ENCODE measurements at places on chromosomes 5 and 9.
A peak's percentile ranks its signal among the peaks of the same experiment; 100 is the strongest.

- no peak for DNase-seq
Observed at GRCh38 chr5:121151534-121151933, 687.4 kb downstream of the PRR16 start.

DNA sequence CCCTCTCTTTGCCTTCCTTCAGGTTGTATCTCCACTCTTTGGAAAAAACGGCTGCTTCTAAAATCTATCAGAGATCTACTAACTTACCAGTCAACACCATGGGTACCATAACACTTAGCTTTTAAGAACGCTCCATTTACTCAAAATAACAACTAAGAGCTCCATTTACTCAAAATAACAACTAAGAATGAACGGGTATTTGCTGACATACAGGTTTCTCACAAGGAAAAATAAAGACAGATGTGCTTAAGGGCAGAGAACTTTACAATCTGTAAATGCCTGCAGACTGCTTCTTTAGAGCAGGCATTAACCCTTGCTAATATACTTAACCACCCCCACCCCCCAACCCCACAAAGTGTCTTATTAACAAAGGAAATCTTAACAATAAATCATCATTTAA lies 2.8 kb downstream of the UBAP2 start:
- no peak for DNase-seq

DNA sequence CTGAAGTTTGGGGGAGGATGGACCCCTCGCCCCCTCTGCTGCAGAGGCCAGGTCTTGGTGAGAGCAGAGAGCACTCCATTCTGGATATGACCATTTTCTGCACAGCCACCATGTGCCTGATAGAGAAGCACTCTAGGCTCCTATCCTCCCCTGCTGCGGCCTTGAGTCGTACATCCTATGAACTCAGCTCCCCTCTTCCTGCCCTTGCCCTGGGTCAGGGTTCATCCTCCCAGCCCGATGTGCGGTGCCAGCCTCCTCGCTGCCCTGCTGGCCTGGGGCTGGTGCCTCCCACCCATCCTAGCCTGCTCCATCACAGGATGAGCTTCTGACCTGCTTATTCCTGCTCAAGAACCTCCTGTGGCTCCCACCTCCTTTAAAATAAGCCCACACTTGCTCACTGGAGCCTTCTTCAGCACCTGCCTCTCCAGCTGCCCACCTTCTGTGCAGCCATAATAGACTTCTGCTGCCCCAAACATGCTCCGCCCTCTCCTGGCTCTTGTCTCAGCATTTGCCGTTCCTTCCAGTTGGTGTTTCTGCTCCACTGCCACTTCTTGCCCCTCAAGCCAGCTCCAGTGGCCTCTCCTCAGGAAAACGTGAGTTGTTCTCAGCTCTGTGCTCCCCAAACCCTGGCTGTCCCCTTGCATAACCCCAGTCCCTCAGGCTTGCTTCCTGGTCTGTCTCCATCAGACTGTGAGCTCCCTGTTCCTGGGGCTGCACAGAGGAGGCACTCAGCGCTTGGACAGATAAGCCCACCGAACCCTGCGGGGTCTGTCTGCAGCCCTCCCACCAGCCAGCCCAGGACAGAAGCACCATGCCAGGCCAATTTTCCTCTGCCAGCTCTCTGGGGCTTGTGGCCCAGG lies 22.3 kb upstream of the TTLL11 start:
- DNase-seq, result no peak

DNA sequence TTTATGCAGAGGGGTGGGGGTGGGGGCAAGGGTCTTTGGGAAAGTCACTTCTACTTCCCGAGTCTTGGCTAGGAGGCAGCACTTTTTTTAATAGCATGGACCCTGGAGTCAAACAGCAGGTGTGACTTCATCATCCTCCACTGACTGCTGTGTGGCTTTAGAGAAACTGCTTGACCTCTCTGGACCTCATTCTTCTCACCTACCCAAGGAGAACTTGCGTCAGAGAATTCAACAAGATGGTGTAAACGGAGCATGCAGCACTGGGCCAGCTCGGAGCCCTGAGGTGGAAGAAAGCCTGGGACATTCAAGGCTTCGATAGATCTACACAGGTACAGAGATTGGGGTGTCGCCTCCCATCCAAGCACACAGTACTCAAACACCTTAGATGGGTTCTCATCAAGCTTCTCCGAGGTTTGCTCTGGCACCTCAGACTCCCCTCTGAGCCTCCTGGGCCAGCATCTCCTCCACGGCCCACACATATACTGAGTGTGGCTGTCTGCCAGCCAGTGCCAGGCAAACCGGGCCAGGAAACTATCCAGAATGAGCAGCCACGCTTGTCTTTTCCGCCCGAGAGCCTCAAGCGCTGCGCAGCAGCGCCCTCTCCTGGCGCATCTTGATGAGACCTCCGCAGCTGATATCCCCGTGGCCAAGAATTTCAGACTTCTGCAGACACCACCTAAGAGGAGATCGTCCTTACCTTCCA lies 4.6 kb upstream of the SLC25A48 start:
- DNase-seq, result peak; percentile 79

DNA sequence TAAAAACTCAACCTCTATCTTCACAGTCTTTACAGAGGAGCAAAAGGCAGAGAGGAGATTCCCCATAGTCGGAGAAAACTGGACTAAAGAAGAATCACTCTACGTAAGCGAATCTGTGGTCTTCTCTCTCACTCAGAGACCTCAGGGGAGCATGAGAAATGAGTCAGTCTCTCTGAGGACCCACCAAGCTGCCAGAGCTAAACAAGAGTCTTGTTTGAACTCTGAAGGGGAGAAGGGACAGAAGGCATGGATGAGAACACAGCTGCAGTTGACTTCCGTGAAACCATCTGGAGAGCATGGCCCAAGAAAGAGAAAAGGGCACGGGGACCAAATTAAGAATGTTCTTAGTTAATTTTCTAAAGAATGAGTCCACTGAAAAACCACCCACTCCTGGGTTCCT lies 12.8 kb upstream of the MAN2A1 start:
- DNase-seq, result no peak

DNA sequence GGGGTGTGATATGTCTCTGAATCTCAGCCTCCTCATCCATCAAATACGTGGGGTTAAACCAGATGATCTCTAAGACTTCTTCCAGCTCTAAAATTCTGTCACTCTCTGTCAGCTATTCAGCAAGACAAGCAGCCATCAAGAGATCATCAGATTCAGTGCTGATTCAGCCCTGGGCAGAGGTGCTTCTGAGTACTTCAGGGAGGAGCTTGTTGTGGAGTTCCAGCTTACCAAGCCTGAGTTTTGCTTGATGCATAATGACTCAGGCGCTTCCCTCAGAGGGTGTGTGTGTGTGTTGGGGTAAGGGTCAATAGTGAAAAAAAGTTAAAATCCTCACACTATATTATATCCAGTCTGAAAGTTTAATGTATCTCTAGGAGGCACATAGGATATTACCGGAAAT lies 29.6 kb upstream of the TAF1L start:
- DNase-seq, result no peak
